ENCODE measurements at places on chromosomes 1 and 21.
A peak's percentile ranks its signal among the peaks of the same experiment; 100 is the strongest.

DNA sequence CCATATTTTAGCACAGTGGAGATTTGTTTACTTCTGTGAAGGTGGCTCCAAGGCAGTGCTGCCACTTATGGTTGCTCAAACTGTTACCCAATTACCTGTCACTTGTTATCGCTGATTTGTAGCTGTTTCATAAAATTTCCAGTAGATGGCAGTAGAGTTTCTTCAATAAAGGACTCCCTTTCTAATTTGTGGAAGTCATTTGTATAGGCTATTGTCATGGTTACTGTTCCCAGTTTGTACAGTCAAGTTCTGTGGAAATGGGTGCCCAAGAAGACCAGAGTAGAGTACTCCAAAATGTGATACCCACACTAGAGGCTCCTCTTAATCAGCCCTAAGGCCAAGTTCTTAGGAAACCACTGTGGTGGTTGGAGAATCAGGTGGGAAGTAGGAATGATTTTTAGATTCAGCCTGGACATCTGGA is 186.1 kb downstream of the CLEC20A start:
- peak; percentile 16 for DNase-seq

- no peak for DNase-seq
These were observed 202.0 kb downstream of the MATN1 start for GRCh38 chr1:30521261-30521865.

DNA sequence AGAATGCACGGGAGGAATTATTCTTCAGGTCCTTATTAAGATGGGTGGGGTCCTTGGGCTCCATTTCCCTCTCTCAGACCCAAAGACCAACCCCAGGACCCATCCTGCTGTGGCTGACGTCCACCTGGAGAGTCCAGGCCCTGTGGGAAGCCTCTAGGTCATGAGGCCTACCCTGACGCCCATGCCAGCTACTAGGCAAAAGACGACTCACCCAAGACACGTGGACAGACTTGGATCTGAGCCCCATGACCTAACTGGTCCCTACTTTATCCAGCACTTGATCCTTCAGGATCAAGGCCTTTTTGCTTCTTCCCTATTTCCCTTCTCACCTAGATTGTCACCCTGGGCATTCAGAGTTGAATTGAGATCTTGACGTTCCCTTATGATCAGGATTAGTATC is 56.0 kb upstream of the CASZ1 start:
- no peak for DNase-seq

DNA sequence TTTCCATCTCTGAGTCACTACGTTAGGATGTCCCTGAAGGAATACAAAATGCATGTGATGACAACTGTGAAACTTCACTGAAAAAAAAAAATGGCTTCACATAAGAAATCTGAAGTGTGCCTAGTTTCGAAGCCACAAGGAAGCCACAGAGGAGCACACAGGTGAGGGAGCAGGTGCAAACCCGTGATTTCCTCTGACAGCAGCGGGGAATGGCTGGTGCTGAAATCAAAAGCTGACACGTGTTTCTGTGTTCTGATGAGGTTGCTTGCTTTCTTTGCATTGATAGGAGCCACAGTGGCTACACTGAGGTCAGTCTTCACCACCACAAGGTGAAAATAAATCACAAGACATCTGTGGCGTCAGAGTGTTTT is 105.7 kb upstream of the TLR5 start:
- DNase-seq, result no peak

- DNase-seq, result no peak
These were observed 21.9 kb downstream of the CLSTN1 start for GRCh38 chr1:9801909-9802308.

GRCh38 chr1:67404212-67404620 is 26.0 kb downstream of the SERBP1 start:
- DNase-seq, result no peak

- DNase-seq, result no peak
These were observed 21.6 kb downstream of the GRHL3 start for GRCh38 chr1:24340770-24341169.

GRCh38 chr1:164563721-164564360 is 4.9 kb downstream of the PBX1 start:
- DNase-seq, result no peak

DNA sequence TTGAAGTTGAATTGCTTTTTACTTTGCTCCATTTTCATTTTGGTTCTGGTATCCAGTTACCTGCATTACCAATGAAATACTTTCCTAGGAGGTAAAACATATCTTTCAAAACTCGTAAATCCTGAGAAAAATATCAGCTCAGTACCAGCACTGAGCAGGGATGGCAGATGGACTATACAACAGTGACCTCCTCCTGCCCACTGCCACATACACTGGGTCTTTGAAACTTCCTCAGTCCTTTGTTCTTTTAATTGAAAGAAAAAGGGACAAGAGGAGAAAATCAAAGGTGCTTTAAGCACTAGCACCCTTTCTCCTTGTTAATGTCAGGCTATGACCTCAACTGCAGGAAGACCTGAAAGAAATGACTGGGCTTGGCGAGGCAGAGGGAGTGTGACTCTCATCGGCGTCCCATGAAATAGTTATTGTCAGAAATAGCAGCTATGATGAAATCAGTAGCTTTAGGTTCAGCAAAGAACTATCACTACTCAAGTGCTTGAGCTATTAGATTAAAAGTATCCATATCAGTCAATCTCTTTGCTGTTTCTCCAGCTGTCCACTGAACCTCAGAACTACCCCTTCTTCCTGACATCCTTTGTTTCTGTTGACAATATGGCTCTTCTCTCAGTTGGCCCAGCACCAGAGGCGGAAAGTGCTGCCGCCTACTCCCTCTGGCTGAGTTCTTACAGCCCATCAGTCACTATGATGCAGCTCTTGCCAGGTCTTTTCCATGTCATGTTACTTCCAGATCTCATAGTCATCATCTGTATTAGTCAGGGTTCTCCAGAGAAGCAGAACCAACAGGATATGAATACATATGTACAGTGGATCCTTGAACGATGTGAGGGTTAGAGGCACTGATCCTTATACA is 207.0 kb upstream of the MAP1LC3C start:
- DNase-seq, result no peak

- no peak for DNase-seq
These were observed 8.7 kb upstream of the BRDT start for GRCh38 chr1:91940496-91940895.

GRCh38 chr1:34970829-34971228 is 14.3 kb downstream of the TMEM35B start:
- no peak for DNase-seq

GRCh38 chr1:244296447-244296846 is 155.3 kb downstream of the ADSS2 start:
- DNase-seq, result no peak

DNA sequence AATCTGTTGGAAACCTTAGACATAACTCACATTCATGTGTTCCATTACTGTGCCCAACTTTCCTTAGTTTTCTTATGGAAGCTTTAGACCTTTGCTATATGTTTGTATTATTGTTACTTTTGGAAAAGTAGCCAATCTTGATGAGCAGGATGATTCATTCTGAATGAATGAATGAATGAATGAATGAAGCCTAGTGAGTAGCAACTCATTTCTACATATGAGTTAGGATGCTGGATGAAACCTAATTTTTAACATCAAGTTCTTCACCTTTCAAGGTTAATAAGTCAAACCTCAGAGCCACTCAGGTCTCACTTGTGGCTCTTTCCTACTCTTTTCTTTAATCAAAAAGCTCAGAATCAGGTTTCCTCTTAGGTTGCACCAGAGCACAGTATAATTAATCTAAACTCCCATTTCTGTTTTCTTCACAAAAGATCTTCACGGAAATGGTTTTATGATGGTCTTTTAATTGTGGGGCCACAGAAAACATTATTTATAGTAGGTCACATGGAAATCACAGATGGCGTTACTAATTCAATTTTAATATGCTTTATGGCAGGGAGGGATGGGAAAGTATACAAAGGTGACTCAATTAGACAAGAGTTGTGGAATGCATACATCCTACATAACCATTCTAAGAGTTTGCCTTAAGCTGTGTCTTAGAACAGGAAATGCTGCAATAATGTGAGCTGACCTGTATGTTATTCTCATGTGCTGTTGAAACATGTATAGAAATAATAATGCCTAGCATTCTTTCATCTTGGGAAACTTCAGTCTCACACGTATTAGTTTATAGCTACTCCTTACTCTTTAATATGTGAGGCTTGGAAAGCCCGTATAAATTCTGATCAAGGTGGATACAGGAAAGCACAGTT is 4.5 kb upstream of the DDX59 start:
- DNase-seq, result no peak

DNA sequence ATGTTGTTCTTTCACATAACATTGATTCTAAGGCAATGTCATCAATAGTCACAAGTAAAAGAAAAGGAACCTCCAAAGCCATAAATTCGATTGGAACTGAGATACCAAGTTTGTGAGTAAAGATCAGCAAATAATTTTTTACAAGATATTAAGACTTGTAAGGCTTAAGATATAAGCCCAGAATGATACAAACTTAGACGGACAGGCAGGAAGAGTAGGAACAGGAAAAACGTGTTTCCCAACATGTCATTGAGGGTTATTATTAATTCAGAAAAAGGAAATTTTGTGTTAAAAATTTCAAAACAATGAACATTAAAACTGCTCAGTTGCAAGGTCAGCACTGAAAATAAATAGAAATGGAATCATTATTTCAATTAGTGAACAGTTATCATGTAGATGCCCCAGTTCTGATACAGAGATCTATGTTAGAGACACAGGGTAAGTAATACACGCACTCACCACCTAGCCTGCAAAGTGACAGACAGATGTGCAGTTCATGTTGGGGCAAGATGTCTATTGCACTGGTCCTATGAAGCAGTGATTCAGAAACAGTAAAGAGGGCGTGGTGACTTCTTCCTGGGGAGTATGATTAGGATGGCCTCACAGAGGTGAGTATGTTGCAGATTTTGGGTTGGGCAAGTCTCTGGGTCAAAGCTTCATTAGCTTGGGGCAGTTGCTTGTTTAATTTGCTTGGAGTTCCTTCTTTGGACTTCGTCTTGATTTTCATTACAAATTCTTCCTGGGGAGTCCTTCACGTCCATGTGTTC is 284.4 kb downstream of the SETD4 start:
- DNase-seq, result no peak

GRCh38 chr1:10737651-10738050 is 58.8 kb downstream of the CASZ1 start:
- DNase-seq, result no peak

DNA sequence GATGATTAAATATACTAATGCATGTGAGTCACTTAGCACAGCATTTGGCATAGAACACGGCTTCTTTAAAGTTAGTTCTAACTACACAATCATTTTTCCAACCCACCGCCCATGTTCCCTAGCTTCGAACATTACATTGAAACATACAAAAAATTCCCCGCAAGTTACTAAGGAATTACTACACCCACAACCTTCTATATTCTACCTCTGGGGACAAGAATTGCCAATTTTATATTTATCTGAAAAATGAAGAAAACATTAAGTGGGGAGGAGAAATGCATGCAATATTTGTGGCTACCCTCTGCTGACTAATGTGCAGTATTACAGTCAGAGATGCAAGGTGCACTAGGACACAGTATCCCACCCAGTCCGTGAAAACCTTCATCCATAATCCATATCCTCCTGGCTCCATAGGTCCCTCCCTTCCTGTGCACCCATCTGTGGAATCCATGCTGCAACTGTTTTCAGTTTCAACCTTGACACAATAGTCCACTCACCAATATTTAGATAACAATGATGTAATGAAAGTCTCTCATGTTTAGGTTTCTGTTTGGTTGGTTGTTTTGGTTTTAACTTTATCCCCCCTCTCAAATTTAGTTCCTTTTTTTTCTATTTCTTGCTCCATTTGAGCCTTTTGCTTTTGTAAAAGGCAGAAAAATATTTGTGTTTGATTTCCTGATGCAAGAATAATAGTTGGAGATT is 31.6 kb downstream of the RGS5 start:
- no peak for DNase-seq

DNA sequence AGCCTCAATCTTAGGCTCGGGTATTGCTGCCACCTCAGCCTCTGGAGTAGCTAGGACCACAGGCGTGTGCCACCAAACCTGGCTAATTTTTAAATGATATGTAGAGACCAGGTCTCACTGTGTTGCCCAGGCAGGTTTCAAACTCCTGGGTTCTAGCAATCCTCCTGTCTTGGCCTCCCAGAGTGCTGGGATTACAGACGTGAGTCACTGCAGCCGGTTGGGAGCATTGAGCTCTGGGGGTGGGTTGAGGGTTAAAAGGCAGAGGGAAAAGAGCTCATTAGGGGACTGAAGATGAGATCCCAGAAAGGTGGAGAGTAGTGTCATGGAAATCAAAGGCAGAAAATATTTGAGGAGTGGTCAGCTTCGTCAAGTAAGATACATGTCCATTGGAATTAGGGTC is 7.1 kb downstream of the RAD54L start:
- no peak for DNase-seq

- DNase-seq, result no peak
These were observed 5.3 kb upstream of the C1orf174 start for GRCh38 chr1:3905266-3905952.

DNA sequence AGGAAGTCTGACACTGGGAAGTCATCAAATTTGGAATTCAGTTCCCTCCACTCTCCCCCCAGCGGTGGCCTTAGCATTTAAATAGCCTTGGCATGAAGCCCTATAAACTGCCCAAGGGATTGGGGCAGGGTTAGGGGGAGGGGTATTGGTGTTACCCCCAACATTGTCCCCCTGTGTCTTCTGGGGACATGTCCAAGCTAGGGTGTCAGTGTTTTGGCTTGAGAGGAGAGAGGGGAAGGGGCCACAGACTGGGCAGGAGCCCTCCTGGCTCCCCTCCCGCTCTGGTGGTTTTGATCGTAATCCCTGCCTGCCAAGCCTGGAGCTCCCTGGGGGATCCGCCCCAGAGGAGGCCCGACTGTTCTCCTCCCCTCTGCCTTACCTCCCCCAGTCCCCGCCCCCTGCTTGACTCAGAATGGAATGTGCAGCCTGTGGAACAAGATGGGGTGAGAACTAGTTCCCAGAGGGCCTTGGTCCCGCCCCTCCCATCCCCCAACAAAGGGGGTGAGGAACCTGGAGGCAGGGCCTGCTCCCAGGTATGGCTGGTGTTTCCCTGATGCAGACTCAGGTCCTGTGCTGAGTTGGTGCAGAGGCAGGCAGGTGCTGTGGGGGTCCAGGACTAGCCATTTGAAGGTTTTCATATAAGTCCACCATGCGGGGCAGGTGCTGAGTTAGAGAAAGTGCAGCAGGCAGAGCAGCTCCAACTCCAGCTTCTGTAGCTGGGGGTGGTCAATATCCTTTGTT is 7.4 kb downstream of the SOX13 start:
- DNase-seq, result no peak

DNA sequence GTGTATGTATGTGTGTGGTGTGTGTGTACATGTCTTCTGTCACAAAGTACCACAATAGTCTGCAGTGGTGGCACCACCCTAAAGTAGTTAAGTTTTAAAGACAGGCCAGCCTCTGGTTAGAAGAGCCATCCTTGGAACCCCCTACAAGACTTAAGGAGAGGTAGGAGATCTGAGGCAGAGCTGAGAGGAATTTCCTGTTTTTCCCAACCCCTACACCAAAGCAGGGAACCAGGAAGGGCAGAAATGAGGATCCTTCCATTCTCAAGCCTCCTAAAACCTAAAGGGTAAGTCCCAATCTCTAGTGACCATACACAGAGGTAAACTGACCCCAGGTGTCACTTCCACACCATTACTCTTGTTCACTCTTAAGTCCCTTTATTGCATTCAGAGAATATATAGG is 11.1 kb downstream of the PEA15 start:
- no peak for DNase-seq

GRCh38 chr1:247056071-247056470 is 22.5 kb downstream of the ZNF670 start:
- DNase-seq, result no peak

Data from GM19239 (cell line).